ENCODE measurements at places on chromosomes 1 and 21. TPM values are rescaled to one million over a fixed set of nuclear protein-coding genes. Genes with fewer than 3 reads are reported as not detected.

- DNase-seq = no peak
These were observed 35.8 kb upstream of the GRIK3 start for GRCh38 chr1:37070126-37070525.

DNA sequence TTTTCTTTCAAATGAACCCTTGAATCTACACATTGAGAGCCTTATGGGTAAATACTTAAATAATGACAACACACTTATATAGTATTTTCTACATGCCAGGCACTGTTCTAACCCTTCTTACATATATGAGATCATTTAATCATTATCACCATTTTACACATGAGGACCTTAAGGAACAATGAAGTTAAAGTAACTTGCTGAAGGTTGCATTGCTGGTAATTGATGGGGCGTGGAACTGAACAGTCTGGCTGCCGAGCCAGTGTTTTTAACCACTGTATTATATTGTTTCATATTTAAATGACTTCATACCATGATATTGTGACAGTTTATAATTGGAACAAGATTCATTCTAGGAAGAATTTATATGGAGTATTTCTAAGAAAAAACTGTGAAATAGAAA, 111.9 kb upstream of the TENT5C start:
- no peak for DNase-seq

GRCh38 chr1:84959294-84959693, 37.6 kb downstream of the MCOLN2 start:
- DNase-seq = no peak

DNA sequence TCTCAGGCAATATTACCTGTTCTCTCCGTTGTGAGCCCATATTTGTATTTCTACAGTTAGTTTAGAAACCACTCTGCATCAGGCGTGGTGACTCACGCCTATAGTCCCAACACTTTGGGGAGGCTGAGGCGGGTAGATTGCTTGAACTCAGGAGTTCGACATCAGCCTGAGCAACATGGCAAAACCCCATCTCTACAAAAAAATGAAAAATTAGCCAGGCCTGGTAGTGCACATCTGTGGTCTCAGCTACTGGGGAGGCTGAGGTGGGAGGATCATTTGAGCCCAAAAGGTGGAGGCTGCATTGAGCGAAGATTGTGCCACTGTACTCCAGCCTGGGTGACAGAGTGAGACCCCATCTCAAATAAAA, 19.7 kb upstream of the ID3 start:
- DNase-seq = no peak

- no peak for DNase-seq
These were observed 41.3 kb upstream of the FHAD1 start for GRCh38 chr1:15205586-15206346.

GRCh38 chr1:80988926-80989325, 811.8 kb upstream of the ADGRL2 start:
- DNase-seq = no peak

DNA sequence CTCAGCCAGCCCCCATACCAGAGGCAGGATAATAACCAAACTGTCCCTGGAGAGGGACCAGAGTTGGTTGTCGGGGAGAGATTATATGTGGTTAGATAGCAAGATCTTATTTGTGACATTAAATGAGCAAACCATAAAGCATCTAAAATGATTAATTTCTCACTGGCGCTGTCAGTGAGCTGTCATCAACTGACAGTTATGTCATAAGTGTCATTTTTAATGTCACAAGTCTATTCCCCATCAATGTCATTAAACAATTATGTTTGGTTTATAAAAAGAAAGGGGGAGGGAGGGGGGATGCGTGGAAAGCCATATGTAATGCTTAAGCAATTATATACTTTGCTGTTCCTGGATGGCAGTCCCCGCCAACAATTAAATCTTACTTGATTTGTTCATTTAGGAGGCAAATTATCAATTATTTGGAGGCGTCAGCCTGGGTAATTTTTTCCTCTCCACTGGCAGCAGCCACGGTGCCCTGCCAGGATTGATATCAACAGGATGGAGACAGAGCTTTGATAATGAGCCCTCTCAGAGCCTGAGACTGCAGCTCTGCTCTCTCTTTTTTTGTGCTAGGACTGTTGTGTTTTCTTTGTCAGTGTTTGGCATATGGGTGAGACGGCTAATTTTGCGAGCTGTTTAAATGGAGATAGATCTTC, 333.6 kb upstream of the CAMK1G start:
- DNase-seq = no peak

GRCh38 chr1:19113697-19114092, 96.4 kb downstream of the UBR4 start:
- DNase-seq = peak; percentile 36

- no peak for DNase-seq
These were observed 25.1 kb downstream of the COL6A2 start for GRCh38 chr21:46122758-46123683.

DNA sequence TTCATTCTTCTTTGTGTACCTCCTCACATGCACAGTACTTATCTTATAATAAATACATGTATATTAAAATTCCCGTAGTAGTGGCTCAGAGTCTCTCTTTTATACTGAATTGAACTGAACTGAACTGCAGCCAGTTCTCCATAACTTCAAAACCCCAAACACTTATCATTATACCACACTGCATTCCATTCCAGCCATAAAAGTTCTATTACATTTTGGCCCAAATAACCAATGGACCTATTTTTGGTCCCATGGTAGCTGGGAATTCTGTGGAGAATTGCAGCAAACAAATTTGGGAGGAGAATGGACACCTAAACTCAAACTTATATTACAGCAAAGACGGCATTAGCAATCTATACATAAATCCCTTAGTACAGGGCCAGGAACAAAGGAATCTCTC, 86.6 kb upstream of the C1orf87 start:
- DNase-seq = no peak

GRCh38 chr1:9784508-9785133, 39.1 kb downstream of the CLSTN1 start:
- peak; percentile 55 for DNase-seq

- no peak for DNase-seq
These were observed 50.7 kb upstream of the LGALS8 start for GRCh38 chr1:236472850-236473788.

DNA sequence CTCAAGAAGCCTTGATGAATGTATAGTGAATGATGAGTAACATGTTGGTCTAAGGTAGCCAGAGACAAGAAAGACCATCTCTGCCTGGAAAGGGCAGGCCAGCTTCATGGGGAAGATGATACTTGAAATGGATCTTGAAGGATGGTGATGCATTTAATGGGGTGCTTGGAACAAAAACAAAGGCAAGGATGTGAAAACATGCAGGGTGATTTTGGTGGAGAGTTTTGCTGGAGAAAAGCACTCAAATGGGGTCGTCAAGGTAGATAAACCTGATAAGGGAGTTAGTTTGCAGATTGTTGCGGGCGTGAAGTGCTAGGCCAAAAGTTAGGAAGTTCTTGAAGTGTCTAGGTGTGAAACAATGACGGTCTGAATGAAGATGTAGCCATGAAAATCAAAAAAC, 205.4 kb downstream of the HLX start:
- DNase-seq = no peak

DNA sequence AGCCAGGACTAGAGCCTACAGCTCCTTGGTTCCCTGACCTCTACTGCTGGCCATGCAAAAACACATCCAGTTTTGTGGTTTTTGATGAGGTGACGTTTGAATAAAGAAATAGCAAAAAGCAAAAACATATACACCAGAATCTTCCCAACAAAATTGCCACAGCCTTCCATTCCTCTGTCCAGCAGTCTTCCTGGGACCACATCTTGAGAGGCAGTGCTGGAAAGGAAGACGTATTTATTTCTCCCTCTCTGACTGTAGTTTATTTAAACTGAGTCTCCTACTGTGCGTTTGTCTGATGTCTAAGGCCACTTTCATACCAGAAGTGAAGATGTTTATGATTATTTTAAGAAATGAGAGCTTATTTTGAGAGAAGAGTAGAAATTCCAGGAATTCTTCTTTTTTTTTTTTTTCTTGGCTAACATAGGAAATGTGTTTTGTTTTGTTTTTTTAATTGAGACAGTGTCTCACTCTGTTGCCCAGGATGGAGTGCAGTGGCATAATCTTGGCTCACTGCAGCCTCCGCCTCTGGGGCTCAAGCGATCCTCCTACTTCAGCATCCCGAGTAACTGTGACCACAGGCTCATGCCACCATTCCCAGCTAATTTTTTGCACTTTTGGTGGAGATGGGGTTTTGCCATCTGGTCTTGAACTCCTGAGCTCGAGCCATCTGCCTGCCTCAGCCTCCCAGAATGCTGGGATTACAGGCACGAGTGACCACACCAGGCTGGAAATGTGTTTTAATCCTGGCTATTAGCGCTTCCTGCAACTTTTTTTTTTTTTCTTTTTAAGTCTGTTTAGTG, 118.5 kb downstream of the ITSN1 start:
- no peak for DNase-seq

DNA sequence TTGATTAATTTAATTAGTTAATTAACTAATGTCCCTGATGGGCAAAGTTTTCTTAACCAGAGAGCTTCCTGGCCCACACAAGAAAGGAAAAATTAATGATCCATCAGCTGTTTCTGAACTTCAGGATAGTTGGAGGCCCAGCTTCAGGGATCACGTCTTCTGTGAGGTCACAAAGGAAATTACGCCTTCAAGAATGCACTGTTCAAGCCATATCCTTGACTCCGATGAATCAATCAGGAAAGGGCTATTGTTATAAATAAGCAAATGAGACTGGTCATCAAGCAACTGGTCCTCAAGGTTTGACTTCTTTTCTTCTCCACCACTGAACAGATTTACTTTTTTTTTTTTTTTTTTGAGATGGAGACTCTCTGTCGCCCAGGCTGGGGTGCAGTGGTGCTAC, 40.6 kb downstream of the TCP10L start:
- no peak for DNase-seq

DNA sequence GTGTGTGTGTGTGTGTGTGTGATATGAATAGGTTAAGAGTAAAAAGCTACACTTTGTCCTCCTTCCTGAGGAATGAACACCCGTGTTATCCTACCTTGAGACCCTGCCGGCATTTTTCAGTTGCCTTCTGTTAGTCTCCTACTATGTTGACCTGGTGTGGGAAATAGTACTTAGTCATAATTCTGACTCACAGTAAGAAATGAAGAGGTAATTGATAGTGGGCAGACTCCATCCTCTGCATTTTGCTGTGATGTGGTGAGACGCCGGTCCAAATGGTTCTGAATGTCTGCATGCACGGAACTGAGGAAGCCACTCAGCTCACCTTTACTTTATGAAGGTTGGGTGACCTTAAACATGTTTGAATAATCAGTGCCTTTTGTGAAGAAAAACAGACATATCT, 12.6 kb downstream of the CD101 start:
- DNase-seq = no peak

GRCh38 chr1:20366463-20367115, 75.9 kb downstream of the VWA5B1 start:
- no peak for DNase-seq

DNA sequence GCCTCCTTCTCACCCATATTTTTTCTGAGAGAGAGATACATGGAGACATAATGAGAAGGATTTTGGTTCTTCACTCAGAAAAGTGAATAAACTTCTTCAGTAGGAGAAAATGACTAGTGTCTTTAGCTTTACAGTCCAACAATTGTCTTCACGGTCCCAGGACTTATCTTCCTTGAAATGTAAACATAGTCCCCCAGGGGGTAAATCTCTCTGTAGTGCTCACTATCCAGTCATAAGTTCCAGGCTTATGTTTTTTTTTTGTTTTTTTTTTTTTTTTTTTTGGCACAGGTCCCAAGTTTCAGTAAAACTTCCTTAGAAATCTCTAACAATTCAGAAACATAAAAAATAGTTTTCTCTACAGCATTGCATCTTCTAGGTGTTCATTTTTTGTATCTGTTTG, 890.2 kb upstream of the B3GALT2 start:
- no peak for DNase-seq

DNA sequence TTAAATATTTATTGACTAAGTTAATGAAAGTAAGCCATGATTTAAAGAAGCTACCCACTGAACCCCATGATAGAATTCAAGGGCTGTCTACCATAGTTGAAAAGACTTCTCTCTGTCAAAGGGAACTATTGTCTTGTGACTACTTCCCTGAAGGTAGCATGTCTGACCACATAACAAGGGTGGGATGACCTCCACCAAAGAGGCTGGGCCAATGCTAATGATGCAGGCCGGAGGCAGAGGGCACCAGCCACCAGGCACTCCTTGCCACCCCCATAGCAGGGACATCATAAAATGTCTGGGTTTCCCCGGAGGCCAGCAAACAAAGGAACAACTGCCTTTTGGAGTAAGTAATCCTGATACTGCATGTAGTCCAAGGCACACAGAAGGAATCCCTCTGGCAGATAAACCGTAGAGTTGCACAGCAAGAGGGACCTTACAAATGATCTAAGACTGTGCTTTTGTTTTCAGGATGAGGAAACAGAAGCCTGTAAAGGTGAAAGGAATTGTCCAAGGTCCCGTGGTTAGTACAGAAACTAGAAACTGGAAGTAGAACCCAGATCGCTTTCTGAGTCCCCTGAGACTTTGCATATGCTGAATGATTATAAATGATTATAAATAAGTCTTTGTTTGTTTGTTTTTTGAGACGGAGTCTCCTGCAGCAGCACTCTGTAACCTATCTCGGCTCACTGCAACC, 33.5 kb upstream of the ITPKB start:
- DNase-seq = no peak

DNA sequence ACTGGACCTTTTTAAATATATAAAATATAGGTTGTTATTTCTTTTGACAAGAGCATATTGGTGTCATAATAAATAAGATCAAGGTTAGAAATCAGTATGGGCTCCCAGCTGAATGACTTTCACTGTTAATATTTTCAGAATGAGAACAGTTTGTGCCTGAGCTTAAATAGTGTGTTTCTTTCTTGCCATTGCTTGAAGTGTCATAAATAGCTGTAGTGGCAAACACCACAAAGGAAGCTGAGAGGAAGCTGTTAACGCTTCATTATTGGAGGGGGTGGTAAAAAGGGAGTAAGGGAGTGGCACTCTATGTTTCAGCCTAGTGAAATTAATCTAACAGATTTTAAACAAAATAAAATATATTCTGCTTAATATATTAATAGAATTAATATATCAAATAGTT, 1089.8 kb upstream of the NCAM2 start:
- DNase-seq = no peak

Gene LCE1D
- total RNA-seq = not detected

Gene FCGR1A
- total RNA-seq = not detected

Gene KRTAP19-7
- not detected for total RNA-seq

Gene ARHGEF16
- 1.7 TPM for total RNA-seq

Gene AADACL3
- total RNA-seq = not detected

Gene INSRR
- total RNA-seq = not detected

Gene FAM167B
- 1.4 TPM for total RNA-seq

Gene JMJD4
- total RNA-seq = 13.4 TPM

All from endothelial cell (in vitro differentiated cells).